ENCODE measurements at places on chromosomes 4 and X. TPM values are rescaled to one million over a fixed set of nuclear protein-coding genes. Genes with fewer than 3 reads are reported as not detected.

The XPNPEP2 gene
- total RNA-seq, result 0.31 TPM

The PAGE2 gene
- total RNA-seq, result not detected

The RGN gene
- total RNA-seq, result not detected

The CSAG3 gene
- total RNA-seq, result not detected

The C4orf50 gene
- 0.21 TPM for total RNA-seq

Data from mononuclear cell (primary cell).